ENCODE measurements at places on chromosomes 12 and 14.

- DNase-seq, result no peak
These were observed 48.5 kb upstream of the RIMBP2 start for GRCh38 chr12:130764475-130765185.

DNA sequence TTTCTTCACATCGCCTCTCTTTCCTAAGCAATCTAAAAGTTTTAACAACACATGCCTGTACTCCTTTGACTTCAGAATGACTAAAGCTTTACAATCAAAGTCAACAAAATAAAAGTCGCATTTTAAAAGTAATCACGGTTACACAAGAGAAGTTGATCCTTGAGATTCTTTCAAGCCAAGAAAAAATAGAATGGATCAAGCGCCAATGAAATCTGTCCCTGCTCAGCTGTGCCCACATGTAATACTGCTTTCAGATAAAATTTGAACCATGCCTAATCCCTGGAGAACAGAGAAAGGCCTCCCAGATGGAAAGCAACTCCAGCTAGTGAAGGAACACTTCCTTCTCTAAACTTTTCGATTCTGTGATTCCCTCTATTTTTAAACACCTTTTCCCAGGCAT, 113.1 kb downstream of the FBXL14 start:
- DNase-seq, result no peak

DNA sequence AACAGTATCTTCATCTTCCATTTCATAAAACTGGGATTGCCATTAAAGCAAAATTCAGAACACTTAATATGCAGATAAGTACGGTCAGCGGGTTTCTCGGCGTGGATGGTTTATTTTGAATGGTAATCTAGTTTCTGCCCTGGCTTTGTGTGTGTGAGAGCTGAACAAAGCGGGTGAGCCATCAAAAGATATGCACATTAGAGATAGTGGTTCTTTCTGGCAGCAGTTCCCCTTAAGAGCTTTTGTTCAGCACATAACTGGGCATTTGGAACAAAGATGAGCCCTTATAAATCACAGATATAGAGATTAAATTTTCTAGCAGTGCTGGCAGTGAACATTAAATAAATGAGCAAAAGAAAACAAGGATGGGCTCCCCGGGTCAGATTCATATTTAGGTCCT, 207.5 kb downstream of the CALM1 start:
- no peak for DNase-seq

GRCh38 chr12:128684352-128684751, 139.4 kb downstream of the SLC15A4 start:
- DNase-seq, result no peak

DNA sequence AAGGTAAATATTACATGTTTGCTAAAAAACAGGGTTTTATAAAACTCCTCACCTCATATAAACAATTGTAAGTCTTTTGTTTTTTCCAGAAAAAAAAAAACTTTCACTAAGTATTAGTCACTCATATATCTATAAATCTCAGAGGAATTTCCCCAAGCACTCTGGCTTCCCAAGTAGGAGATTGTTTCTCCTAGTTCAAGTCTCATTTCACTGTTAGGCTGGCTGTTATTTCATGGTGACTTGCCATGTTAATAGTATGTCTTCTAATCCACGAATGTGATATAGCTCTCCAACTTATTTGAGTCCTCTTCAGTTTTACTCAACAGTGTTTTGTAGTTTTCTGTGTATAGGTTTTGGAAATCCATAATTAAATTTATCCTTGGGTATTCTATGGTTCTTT, 61.6 kb downstream of the CAPZA3 start:
- DNase-seq, result no peak

DNA sequence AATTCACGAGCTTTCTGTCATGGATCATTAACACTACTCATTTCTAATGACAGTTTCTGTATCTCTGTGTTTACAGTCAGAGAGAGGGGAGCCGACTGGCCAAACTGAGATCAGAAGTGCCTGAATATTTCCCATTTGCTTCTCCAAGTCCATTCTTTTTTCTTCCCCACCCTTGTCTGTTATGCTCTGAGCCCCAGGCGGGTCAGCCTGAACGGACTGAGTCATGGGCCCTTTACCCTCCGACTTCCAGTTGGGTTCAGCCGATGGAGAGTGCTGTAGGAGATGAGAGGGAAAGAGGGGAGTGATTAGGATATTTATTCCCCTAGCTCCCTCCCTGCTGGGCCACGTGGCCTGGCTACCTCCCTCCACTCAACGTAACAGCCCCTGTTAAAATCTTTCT, 104.7 kb downstream of the PAH start:
- DNase-seq, result no peak

DNA sequence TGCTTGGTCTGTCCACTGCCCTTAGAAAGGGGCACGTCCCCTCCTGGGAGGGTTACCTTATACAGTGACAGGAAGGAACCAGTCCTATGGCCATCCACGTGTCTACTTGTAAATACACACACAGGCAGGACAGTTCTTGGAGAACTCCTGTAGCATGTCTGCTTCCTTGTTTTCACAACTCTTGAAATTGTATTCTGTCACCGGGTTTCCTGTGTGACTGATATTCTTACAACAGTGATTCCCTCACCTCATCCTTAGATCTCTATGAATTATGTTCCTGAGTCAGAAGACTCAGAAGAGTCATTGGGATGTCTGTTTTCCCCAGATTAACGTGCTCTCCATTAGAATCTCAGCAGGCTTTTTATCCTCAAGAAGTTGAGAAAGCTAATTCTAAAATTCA, 44.1 kb upstream of the DYNC1H1 start:
- no peak for DNase-seq

DNA sequence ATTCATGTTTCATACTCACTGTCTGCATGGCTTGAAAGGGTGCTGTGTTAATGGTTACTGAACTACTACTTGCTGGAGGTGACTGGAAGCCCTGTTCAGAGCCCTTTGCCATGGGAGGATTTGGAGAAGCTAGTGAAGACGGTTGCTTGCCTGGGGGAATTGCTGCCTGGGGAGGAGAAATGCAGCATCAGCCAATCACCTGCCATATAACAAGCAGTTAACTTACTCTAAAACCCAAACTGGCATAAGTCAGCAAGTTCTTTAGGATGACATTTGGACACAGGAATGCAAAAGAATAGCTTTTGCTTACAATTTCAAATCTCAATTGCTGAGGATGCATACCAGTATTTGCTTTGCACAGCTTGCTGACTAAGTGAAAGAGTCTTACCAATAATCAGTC, 23.4 kb upstream of the IPO8 start:
- no peak for DNase-seq

DNA sequence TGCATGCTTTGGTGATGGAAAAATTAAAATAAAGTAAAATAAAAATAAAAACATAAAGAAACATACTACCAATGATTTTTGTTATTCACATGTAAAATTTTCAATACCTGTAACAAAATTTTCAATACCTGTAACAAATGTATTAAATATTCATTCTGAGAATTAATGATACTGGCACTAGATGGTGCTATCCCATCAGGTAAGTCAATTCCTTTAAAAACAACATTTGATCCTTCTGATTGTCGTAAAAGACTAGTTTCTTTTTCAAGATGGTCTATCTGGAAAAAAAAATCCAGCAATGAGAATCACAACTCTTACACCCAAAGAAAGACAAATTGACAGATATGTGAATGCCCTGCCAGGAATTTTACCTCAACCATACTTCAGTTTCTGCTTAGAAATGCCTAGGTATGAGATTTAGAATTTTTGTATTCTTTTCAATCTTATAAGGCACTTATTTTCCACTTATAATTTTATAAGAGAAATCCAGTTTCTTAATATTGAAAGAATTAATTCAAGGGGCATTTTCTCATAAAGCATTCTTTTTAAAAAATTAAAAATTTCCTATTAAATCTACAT, 30.7 kb downstream of the CEP290 start:
- DNase-seq, result peak; percentile 1

GRCh38 chr12:130826151-130826801, 12.8 kb downstream of the STX2 start:
- no peak for DNase-seq

GRCh38 chr14:36426836-36427235, 93.2 kb downstream of the NKX2-1 start:
- DNase-seq, result no peak

DNA sequence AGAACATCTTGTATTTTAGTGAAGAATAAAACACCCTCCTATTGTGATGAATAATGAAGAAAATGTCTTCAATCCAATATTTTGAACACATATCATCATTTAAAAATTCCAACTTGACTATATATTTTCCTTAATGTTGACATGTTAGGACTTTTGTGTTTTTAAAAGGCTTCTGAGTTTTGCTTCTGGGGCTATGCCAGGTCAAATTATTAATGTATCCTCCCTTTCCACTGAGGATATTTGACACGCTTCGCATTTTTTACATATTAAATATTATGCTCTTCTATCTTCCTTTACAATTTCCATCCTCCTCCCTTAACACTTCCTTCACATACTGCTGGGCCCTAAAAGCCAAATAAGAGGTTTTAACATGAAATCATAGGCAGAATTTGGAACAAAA, 20.6 kb downstream of the RERG start:
- no peak for DNase-seq

DNA sequence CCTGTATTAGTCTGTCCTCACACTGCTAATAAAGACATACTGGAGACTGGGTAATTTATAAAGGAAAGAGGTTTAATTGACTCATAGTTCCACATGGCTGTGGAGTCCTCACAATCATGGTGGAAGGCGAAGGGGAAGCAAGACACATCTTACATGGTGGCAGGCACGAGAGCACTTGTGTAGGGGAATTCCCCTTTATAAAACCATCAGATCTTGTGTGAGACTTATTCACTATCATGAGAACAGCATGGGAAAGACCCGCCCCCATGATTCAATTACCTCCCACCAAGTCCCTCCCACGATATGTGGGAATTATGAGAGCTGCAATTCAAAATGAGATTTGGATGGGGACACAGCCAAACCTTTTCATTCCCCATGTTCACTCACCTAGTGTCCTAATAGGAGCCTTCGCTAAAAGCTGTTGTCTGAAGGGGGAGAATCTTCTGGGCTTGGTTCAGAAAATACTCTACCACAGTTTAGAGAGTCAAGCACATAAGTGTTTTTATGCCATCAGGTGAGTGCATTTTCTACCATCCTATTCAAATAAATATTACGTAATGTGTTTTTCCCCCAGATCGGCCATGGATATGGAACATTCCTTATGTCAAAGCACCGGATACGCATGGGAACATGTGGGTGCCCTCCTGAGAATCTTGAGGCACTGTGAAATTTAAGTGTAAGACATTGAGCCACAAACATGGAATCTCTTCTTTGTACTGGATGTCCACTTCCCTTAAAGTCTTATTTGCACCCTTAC, 19.1 kb upstream of the KCNK13 start:
- DNase-seq, result no peak

DNA sequence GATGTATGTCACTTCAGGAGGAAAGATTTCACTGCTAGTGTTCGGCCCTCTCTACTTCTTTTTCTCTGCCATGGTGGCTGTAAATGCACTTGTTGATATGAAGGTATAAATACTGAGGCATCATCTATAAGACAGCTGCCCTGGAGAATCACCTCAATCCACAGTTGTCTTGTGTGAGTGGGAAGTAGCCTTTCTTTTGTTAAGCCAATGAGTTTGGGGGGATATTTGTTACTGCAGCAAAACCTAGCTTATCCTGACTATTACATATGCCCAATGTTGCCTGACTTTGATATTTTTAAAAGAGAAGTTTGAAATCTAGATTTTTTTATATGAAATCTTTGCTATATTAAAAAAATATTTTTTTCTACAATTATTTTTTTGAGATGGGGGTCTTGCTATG, 3.3 kb upstream of the JDP2 start:
- no peak for DNase-seq

GRCh38 chr12:57341275-57341990, 89.4 kb downstream of the R3HDM2 start:
- no peak for DNase-seq

GRCh38 chr12:5889381-5890047, 55.5 kb downstream of the ANO2 start:
- no peak for DNase-seq

GRCh38 chr12:47964106-47964728, 821 bp downstream of the TMEM106C start:
- no peak for DNase-seq

GRCh38 chr12:92085040-92085735, 60.5 kb downstream of the BTG1 start:
- no peak for DNase-seq

- no peak for DNase-seq
These were observed 47.4 kb upstream of the PARP11 start for GRCh38 chr12:3920351-3921150.

GRCh38 chr12:2076196-2076570, 23.4 kb downstream of the CACNA1C start:
- no peak for DNase-seq

GRCh38 chr14:85263916-85264675, 265.8 kb upstream of the FLRT2 start:
- no peak for DNase-seq

GRCh38 chr14:100350276-100350926, 27.3 kb downstream of the SLC25A47 start:
- DNase-seq, result no peak

GRCh38 chr12:24328261-24328660, 378.8 kb upstream of the SOX5 start:
- no peak for DNase-seq

GRCh38 chr12:95608252-95609033, 57.2 kb upstream of the USP44 start:
- no peak for DNase-seq

DNA sequence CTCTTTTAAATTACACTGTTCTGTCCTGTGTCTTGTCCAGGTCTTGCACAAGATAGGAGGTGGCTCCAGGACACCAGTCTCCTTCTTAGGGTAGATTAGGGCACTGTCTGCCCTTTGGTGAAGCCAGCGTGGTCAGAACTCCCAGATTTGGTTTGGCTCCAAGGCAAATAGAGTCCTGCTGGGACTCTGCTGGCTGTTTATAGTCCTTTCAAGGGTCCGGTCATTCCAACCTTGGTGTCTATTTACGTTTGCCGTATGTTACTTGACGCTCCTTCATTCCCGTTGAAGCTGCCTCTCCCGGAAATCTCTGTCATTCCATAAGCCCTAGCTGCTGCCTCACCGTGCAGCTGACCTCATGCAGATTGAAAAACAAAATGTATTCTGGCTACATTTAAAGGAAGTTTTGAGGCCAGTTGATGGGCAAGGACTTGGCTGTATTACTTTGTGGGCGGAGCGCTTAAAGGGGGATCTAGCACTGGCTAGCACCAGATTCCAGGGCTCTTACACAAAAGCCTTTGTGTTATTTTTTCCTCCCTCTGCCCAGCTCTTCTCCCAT, 180.6 kb downstream of the AKAP6 start:
- DNase-seq, result no peak

- DNase-seq, result no peak
These were observed 324.2 kb downstream of the ZFP36L1 start for GRCh38 chr14:68468437-68469207.

DNA sequence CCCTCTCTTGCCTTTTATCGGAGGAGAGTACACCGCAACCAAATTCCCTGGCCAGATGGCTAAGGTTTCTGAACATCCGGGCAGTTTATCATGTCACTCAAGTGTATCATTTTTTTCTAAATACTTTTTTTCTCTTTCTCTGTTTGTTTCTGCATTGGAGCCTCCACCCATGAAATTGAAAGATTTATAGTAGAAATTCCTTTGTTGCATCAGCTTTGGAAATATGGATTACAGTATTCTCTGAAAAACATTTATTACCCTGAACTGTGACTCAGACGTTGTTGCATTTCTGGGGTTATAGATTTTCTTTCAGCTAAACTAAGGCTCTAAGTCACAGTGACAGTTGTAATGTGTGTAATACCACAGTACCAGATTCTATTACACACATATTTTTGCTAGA, 187.0 kb downstream of the SPTSSA start:
- no peak for DNase-seq

- no peak for DNase-seq
These were observed 28.4 kb upstream of the SFSWAP start for GRCh38 chr12:131682510-131682895.

GRCh38 chr12:4874671-4875070, 35.0 kb upstream of the KCNA1 start:
- no peak for DNase-seq

Measured in right renal pelvis (tissue), 4 donors.